SHP77 treated with DMSO at 0.1 percent for 48 hours (cell line): ENCODE measurements at places on chromosomes 11 and 22.

GRCh38 chr11:115222218-115222862, 281.9 kb downstream of the CADM1 start:
- DNase-seq: peak; percentile 80

DNA sequence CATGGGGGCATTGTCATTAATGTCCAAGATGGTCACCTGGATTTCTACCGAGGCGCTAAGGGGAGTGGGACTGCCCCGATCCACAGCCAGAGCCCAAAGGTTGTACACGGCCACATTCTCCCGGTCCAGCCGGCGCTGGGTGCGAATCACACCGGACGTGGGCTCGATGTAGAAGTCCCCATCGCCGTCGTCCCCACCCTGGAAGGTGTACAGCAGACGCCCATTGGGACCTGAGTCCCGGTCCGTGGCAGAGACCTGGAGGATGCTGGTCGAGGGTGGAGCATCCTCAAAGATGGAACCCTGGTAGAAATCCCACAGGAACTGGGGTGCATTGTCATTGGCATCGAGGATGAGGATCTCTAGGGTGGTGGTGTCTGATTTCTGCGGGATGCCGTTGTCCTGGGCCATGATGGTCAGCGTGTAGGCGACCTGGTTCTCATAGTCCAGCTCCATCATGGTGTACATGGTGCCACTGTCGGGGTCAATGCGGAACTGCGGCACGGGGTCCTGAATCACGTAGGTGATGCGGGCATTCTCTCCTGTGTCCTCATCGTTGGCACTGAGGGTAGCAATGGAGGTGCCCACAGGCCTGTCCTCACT, 3.1 kb downstream of the CELSR1 start:
- DNase-seq: no peak

GRCh38 chr22:50301581-50301991, 5.9 kb downstream of the PLXNB2 start:
- DNase-seq: no peak

GRCh38 chr22:49297871-49298721, 529.6 kb downstream of the BRD1 start:
- no peak for DNase-seq

GRCh38 chr11:65862191-65862735, 2.0 kb downstream of the MUS81 start:
- DNase-seq: no peak

DNA sequence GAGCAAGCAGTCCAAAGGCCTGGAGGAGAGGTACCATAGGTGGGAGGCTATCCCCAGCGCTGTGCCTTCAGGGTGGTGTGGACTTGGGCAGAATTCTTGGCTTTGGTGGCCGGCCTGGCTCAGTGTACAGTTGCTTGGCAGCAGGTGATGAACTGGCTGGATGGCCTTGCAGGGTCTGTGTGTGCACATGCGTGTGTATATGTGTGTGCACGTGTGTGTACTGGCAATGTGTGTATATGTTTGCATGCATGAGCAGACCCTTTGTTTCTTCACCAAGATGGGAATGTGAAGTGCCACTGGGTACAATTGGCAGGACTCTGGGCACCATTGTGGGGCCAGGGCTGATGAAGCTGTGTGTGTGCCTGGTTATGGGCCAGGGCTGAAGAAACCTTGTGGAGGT, 53.0 kb downstream of the CEP164 start:
- DNase-seq: no peak

GRCh38 chr11:131841028-131841427, 470.6 kb downstream of the NTM start:
- DNase-seq: no peak

GRCh38 chr11:8018484-8019313, 31.6 kb downstream of the EIF3F start:
- no peak for DNase-seq
